ENCODE measurements at places on chromosomes 11 and 22.

DNA sequence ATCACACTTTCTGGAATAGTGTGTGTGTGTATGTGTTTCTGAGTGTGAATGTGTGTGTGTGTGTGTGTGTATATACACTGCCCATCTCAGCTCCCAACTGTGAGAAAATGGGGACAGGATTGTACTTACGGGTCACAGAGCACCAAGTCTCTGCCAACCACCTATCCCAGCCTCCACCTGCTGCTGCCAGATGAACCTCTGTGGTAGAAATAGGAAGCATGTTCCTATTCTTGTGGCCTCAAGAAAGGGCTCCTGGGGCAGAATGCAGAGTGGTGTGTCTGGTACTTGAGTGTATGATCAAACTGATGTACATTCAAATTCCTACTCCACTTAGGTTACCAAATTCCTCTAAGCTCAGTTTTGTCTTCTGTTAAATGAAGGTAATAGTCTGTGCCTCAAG, 14.6 kb downstream of the UBASH3B start:
- no peak for DNase-seq

DNA sequence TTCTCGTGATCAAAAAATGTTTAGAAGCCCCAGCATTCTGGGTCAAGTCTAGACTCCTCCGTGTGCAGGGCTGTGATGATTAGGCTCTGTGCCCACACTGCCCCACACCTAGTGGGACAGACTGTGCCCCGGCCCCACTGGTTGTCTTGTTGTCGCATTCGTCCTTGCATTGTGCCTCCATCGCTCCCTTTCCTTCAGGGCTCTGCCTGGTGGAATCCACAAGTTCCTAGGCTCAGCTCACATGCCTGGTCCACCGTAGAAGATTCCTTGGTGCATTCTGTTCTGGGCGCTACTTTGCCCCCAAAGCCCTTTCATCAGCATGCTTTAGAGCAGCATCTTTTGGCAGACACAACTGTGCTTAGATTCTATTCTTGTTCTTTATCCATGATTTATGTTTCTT, 23.5 kb upstream of the THY1 start:
- no peak for DNase-seq

GRCh38 chr11:116576526-116576925, 196.3 kb downstream of the BUD13 start:
- peak; percentile 12 for DNase-seq

DNA sequence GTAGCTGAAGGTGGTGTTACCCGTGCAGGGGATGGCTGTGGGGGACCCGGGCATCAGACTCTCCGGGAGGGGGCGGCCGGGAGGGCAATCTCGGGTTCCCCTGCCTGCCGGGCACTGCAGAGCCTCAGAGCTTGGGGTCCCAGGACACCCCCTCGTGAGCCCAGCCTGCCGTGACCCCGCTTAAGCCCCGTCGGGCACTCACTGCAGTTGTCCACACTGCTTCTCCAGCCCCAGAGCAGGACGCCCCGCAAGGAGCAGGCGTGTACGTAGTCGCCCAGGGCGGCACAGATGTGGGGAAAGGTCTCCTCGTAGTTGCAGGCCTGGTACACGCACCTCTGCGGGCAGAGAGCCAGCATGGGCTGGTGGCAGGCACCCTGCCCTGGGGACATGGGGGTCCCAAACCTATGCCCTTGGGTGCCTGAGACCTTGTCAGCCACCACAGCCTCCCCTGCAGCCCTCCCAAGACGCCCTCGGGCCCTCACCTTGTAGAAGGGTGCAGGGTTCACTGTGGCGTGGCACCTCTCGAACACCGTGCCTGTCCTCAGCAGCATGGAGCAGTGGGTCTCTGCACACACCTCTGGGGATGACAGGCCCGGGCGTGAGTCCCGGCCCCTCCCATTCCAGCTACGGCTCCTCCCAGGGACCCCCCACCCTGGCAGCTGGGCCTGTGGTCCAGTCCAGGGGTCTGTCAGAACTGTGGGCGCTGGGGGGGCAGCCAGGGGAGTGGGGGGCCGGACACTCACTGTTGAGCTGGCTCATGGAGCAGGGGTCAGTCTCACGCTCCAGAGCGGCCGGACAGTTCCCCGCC, 8.8 kb downstream of the MUC6 start:
- DNase-seq = no peak

GRCh38 chr11:8801121-8801520, 109.9 kb upstream of the AKIP1 start:
- DNase-seq = no peak

- DNase-seq = no peak
These were observed 45.2 kb upstream of the MYO18B start for GRCh38 chr22:25696763-25697162.

DNA sequence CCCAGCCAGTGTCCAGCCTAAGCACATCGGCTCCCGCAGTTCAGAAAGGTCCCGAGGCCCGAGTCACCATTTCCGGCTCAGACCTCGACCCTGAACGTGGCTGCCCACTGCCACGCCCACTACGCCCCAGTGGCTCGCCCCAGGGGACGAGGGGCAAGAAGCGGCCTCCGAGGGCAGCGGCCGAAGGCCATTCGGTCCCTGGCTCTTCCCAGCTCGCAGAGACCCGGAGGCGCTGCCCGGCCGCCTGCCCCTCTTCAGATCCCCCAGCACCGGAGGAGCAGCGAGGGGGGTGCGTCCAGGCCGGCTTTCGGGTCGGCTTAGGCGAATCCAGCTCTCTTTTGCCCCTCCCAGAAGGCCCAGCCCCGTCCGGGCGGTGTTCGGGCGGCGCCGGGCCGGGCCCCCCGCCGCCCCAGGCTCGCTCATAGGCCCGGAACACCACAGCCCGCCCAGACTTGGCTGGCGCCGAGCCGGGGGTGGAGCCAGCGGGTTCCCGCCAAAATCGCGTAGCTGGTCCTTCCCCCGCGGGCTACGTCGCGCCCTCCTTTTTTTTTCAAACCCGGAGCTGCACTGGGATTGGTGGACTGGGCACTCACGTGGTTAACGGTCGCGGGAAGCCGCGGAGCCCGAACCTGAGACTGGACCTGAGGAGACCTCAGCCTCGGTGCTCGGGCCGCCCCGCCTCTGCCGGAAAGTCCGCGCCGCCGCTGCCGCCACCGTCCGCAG, at the start of gene WEE1:
TSS of gene WEE1 (plus strand) at position 619 of the 723 bp plus-strand sequence. CDS start 264 bp downstream, outside the sequence.
- DNase-seq = peak; percentile 99

- DNase-seq = no peak
These were observed at the start of gene PDE2A for GRCh38 chr11:72673943-72674828. Gene PDE2A, minus strand, starts transcription at chr11:72674422. Its CDS starts 215 bp downstream, at chr11:72674207.

DNA sequence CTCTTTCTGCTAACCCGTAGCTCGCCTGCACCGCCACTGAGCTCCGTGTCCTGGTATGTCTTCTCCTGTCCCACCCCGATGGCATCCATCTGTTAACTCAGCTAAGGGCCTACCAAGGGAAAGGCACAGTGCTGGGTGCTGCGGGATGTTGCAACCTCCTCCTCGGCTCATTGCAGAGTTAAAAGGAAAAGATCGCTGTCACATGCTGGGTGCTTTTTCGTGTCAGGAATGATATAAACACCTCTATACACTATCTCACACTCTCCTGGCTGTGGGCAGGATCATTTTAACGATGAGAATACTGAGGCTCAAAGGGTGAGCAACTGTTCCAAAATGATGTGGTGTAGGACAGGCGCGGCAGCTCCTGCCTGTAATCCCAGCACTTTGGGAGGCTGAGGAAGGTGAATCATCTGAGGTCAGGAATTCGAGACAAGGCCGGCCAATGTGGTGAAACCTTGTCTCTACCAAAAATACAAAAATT, 10.1 kb downstream of the TXN2 start:
- DNase-seq = no peak

DNA sequence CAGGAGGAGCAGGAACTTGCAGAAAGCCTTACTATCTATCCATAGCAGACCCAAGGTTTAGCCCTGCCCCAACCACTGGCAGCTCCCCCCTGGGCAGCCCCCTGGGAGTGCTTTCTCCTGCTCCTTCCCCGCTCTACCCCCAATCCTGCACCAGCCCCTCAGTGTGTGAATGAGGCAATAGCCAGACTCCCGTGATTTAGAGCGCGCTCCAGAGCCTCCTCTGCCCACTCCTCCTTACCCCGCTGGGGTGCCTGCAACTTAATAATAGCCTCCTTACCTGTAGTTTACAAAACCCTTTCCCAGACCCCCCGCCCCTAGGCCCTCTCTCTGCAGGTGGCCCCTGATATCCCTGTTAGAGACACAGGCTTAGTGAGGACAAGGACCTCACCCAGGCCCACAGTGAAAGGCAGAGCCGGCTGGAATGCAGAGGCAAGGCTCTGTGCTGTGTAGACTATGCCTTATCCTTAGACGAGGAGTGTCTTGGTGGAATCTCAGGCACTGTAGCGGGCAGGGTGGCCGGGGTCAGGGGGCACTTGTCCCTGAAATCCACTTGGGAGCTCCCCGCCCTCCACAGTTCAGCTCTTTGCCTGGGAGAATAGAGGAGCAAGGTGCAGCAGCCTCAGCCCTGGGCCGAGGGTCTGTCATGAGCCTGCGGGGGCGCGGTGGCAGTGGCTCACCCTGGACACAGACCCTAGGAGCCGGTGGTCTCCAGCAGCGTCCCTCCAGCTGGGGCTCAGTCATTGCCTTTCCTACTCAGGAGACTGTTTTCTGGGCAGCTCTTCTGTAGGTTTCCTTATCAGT, 4.3 kb upstream of the CARNS1 start:
- DNase-seq = no peak

DNA sequence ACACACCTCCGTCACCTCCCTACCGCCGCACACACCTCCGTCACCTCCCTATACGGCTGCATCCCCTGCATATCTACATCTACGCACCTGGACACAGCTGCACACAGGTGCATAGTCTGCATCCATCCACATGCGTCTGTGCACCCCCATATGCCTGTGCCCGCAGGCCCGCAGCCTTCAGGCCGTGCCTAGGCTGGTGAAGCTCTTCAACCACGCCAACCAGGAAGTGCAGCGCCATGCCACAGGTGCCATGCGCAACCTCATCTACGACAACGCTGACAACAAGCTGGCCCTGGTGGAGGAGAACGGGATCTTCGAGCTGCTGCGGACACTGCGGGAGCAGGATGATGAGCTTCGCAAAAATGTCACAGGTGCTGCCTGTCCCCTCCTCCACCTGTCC, 4.8 kb downstream of the PKP3 start:
- DNase-seq = peak; percentile 17

DNA sequence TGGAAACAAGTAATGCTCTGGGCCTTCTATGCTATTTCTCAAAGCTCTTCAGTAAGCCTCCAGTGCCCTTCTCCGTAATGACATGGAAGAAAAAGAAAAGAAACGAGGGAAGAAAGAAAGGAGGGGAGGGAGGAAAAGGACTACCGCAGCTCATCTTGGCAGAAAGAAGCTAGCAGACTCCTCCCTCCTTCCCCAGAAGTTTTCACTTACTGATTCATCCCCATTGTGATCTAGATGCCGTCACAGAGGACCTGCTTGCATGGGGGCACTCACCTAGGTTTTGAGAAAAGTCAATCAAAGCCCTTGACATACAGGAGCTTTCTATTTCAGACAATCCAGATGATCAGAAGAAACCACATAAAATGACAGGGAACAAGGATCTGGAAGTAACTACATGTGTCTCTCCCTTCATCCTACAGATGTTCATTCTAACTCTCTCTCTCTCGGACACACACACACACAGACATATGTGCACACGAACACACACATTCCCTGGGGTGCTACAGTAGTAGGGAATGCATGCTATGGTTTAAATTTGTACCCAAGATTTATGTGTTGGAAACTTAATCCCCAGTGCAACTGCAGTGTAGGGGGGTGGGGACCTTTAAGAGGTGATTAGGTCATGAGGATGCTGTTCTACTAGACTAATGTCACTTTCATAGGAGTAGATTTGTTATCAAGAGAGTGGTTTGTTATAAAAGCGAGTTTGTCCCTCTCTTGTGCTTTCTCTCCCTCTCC, 37.6 kb upstream of the RCN1 start:
- no peak for DNase-seq

GRCh38 chr11:88814076-88814475, 251.7 kb downstream of the GRM5 start:
- no peak for DNase-seq

GRCh38 chr11:76208438-76209374, 2.4 kb upstream of the WNT11 start:
- DNase-seq = peak; percentile 90

- peak; percentile 80 for DNase-seq
These were observed 3.8 kb downstream of the TIMM8B start for GRCh38 chr11:112082729-112083128.

DNA sequence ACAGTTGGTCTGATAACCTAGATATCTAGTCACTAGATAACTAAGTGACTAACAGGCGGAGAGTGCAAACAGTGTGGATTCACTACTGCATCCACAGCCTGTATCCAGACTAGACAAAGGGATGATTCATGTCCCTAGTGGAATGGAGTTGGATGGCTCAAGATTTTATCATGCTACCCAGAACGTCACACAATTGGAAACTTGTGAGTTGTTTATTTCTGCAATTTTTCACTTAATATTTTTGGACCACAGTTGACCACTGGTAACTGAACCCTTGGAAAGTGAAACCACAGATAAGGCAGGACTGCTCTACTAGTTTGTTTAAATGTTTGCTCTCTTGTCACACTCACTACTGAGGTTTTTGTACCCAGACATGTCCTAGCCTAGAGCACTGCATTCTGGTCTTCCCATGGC, 76.0 kb downstream of the UBASH3B start:
- no peak for DNase-seq

GRCh38 chr11:68950762-68951161, 30.0 kb downstream of the MRGPRD start:
- DNase-seq = no peak

DNA sequence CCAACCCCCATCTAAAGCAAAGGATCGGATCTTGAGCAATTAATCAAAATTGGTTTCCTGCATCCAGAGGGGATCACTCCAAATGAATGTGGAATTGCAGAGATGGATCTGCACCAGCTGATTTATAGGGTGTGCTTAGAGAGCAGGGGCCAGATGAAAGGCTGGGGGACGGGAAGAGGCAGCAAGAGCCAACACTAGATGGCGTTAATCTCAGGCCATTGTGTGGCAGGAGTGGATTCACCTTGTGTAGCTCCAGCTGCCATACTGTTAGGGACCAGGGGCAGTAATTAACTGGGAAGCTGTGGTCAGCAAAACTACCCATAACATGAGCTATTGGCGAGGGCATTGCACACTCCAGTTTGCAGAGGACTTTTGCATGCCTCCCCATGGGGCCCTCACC, 35.6 kb downstream of the SERPINH1 start:
- DNase-seq = peak; percentile 36

GRCh38 chr11:126181939-126182730, 29.3 kb downstream of the RPUSD4 start:
- no peak for DNase-seq

DNA sequence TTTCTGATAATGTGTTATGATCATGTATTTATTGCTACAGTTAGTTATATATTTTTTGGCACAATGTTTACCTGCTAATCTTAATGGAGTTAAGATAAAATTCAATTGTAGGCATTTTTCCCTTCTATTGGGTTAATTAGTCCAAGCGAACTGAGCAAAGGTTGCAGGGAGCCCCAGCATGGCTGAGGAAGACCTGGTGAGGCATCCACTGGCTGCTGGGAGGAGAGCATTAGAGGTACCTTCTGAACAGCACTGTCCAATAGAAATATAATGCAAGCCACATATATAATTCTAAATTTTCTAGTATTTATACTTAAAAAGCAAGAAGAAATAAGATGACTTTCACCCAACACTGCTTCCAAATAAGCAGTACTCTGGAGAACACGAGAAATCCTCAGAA, 689 bp upstream of the TMEM126A start:
- no peak for DNase-seq

GRCh38 chr11:32939046-32939445, 46.4 kb downstream of the QSER1 start:
- DNase-seq = peak; percentile 33

GRCh38 chr11:118771547-118772288, 19.2 kb downstream of the DDX6 start:
- peak; percentile 45 for DNase-seq

- no peak for DNase-seq
These were observed 86.9 kb downstream of the LDLRAD3 start for GRCh38 chr11:36030731-36031281.

GRCh38 chr11:111019871-111020670, 225.5 kb upstream of the POU2AF2 start:
- peak; percentile 88 for DNase-seq
